ENCODE measurements at places on chromosomes 7 and 10.

GRCh38 chr10:90018819-90019218, 317.4 kb downstream of the KIF20B start:
- DNase-seq: no peak

DNA sequence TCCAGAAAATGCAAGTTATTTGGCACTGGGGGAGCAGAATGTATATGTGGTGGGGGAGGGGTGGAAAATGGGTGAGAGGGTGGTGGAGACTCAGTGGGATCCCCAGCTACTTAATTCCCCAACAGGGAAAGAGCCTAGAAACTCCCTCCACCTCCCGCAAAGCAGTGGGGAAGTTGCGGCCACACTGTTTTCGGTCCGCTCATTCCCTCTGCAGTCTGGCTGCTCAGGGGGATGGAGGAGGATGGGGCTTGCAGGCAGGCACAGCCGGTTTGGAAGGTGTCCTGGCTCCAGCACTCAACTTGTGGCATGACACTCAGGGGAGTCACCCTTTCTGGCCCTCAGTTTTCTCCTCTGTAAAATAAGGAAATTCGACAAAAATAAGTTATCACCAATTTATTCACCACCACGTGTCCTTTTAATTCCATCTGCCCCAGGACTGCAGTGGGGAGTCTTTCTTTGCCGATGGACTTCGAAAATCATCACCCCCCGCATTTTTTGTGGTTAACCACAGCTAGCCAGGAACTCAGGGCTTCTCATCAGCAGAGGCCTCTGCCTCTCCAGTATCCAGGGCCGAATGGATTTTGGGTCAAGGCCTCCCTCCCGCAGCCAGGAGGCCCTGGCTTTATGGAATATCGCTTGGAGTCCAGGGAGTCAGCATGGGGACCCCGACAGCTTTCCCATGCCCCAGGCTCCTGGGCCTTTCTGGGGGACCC, 1.6 kb upstream of the HTRA1 start:
- no peak for DNase-seq

- DNase-seq: no peak
Observed at GRCh38 chr10:103854265-103854685, 1.1 kb downstream of the SH3PXD2A start.

- DNase-seq: peak; percentile 48
Observed at GRCh38 chr7:47444376-47445098, 137.4 kb downstream of the TNS3 start.

DNA sequence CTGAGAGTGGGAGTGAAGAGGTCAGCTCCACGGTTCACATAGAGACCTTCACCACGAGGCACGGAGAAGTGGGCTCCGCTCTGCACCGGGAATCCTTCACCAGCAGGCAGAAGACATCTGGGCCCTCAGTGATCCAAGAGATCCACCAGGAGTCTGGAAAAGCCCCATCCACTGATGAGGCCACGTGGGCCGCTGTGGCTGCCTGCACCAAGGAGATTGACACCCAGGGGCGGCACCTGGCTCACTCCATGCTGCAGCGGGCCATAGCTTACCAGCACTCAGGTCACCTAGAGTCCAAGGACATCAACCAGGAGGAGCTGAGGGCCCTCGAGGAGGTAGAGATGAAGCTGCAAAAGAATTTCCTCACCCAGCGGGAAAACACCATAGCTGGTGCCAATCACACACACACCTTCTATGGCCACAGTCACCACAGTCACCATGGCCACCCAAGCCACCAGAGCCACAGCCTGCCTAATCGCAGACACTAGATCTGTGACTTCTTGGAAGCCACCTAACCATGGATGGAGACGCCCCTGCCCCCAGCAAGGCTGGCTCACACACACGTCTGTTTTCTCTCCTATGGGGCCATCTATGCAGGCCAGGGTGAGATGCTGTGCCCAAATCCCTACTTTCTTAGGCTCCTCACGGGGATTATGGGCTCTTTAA, 694 bp downstream of the C10orf62 start:
- DNase-seq: no peak

- no peak for DNase-seq
Observed at GRCh38 chr7:140683657-140684056, 10.9 kb downstream of the ADCK2 start.

- no peak for DNase-seq
Observed at GRCh38 chr7:75814407-75814947, 871 bp upstream of the CCL24 start.

DNA sequence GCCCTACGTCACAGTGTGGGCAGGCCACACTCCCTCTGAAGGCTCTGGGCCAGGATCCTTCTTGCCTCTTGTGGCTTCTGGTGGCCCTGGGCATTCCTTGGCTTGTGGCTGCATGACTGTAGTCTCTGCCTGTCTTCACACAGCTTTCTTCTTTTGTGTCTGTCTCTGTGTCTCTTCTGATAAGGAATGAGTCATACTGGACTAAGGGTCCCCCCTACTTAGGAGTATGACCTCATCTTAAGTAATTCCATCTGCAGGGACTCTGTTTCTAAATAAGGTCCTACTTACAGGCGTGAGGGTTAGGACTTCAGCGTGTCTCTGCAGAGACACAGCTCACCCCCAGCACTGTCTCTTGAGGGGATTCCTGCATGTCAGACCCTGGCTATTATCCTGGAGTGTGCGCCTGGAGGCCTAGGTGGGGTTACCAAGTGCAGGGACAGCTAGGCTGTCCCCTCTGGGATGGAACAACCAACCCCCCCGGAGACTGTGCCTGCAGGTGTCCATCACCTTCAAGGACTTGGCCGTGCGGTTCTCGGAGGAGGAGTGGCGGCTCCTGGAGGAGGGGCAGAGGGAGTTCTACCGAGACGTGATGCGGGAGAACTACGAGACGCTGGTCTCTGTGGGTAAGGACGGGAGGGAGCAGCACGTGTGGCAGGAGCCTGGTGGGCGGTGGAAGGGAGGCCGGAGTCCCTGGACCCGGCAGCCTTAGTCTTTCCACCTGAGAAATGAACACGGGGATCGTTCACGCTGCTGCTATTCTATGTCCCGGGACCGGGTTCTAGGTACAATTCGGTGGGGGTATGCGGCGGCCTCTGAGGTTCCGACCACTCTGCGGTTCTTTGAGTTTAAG, 54.1 kb downstream of the ZNF467 start:
- DNase-seq: peak; percentile 21

- no peak for DNase-seq
Observed at GRCh38 chr10:70053841-70054288, 1.2 kb downstream of the MACROH2A2 start.

- DNase-seq: no peak
Observed at GRCh38 chr10:113293167-113293566, 259.7 kb upstream of the HABP2 start.

DNA sequence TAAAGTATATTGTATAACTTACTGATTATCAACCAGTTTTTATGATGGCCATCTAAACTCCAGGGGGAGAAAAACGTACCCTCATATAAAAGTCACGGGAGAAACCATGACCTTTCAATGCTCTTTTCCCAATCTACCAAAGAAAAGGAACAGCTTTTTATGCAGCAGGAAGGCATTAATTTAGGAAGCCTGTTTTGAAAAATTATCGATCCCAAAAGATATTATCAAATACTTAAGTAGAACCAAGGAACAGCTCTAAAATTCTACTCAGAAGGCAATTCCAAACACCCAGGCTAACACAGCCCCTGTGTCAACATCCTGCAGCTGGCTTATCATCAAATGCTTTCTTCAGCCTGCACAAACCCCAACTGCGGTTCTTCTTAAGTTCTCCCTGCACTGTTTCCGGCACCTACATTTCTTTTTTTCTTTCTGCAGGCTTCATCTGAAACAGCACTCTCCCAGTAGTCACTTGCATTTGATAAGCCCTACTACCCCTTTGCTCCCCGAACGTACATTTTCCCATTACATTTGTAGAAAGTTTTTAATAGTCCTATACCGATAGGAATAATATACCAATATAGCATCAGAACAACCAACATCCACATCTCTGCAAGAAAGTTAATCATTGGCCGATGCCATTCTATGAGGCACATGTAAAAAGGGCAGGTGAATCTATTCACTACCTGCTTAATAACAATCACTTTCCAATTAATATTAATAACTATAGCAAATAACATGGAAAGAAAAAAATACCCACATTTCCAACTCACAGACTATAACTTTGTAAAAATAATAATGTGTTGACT, 47.9 kb downstream of the PIP4K2A start:
- DNase-seq: peak; percentile 32

DNA sequence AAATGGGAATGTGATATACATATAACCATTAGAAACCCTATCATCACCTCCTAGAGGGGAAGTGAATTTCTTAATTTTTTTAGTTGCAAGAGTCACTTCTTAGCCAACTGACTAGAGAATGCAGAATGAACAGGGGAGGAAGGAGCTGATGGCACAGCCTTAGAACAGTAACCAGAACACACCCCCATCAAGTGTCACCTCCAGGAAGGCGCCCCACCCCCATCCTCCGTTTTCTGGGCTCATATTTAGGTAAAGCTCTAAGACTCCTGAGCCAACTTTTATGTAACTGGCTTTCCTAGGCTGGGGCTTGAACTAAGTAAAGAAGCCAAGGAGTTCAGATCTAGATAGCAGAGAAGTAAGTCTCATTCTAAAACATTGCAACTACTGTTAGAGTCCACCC, 54.0 kb downstream of the COL17A1 start:
- no peak for DNase-seq

DNA sequence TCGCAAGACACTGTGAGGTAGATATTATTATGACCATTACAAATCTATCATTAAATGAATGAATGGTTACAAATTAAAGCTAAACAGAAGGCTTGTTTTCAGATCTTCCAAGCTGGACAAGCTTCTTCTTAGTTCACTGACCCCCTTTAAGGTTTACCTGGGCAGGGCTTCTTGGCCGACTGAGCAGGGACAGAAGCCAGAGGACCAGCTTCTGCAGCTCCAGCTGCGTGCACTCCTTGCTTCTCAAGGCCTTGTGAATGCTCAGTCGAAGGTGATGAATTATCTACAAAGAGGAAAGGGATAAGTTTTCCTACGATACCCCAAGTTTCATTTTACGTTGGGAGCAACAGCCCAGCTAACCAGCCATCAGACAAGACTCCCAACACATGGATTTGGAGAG, 9.3 kb downstream of the ZC3HAV1L start:
- DNase-seq: no peak

Data from GM20000 (cell line).